ENCODE measurements at places on chromosomes 11 and 22.

DNA sequence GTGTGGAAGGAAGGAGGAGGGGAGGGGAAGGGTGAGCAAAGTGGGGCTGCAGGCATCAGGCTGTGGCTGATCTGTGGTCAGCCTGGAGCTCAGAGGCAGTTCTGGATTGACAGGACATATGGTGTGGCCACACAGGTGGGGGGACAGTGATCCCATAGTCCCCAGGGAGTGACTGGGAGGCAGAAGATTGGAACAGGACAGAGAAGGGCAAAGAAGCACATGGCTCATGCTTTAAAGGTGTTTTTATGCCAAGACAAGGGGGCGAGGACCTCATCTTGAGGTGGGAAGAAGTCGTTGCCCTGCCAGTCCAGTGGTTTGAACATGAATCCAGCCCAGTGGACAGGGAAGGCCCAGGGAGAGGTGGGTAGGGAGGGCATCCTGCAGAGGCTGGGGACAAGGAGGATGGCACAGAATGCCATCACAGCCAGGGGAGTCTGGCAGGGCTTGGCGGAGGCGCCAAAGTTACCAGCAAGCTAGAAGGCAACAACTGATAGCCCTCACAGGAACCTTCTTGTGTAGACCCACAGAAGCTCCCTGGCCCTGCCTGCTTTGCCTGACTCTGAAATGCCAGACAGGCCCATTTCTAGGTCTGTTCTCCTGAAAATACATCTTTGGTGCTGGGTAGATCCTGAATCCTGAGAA is 3.1 kb downstream of the BET1L start:
- no peak for DNase-seq

GRCh38 chr22:38464992-38465672 is 2.8 kb upstream of the KDELR3 start:
- no peak for DNase-seq

DNA sequence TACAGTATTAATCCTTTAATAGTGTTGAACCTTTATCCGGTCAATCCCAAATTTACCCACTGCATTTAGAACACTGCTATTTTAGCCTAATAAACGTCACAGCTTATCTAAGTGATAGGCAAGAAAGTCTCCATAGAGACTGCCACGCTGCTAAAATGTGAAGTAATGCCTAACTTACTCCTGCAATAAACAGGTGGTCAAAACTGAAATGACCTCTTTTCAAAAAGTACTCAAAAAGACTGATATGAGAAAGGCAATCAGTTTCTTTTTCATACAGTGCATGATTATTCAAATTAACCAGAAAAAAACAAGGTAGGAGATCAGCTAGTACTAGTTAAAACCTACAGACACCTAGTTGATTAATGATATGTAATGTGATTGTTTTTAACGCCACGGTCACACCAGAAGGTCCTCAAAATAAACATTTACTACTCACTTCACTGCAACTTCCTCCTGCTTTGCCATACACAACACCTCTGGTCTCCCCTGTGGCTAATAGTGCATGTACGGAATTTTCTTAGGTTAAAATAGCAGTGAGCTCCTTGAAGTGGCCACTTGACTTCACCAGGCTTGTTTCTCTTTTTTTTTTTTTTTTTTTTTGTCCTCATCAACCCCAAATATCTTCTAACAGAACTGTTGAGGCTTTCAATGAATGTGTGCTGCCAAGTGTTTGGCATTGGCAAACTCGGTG is 8.8 kb downstream of the ATP5MG start:
- DNase-seq, result no peak

GRCh38 chr11:123061403-123062157 is at the start of gene HSPA8:
HSPA8 (minus strand) TSS chr11:123062136; CDS start chr11:123061324, 812 bp downstream.
- peak; percentile 95 for DNase-seq

DNA sequence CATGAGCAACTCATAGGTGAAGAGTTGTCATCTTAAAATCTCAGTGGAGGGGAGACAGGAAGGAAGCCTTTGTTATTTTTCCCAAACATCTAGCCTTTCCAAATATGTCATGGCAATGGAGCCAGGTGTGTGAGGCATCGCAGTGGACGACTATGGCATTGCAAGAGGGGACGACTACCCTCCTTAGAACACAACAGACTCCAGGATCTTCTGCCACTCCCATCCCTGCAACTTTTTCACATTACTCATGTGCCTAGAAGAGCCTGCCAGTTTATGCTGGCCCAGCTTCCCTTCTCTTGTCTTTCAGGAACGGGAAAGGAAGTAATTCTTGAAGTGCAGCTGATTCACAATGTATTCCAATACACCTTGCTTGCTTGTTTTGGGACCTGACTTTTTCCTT is 1008.4 kb downstream of the OPCML start:
- DNase-seq, result no peak

- DNase-seq, result no peak
Measured at GRCh38 chr11:2390091-2390724, 10.3 kb upstream of the TSSC4 start.

GRCh38 chr11:64267207-64267945 is 16.0 kb downstream of the PLCB3 start:
- no peak for DNase-seq

GRCh38 chr11:119983816-119984215 is 154.1 kb downstream of the TRIM29 start:
- no peak for DNase-seq

- DNase-seq, result no peak
Measured at GRCh38 chr11:74468058-74468457, 709 bp upstream of the KCNE3 start.

DNA sequence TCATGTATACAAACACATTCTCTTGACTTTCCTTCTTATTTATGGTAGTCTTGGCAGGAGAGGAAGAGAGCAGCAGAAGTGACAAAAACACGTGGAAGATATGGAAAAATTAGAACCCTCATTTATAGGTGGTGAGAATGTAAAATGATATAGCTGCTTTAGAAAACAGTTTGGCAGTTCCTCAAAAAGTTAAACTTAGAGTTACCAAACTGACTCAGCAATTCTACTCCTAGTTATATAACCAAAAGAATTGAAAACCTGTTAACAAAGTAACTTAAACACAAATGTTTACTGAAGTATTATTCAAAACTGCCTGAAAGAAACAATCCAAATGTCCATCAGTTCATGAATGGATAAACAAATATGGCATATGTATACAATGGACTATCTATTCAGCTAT is 16.8 kb downstream of the NUCB2 start:
- no peak for DNase-seq

DNA sequence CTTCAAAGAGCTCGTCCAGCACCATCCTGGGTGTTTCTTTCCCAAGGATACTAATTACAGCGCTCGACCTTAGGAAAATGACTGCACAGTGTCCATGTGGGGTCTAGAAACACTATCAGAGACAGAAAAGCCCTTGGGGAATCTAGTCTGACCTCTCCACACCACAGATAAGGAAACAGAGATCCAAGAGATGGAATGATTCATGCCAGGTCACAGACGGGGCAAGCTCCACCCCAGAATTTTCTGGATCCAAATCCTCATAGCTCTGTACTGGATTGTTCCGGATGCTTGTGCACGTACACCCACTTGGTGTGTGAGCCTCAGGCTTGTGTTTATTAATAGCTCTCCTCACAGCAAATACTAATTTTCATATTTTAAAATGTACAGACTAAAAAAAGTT is 11.3 kb downstream of the ABTB2 start:
- DNase-seq, result no peak

DNA sequence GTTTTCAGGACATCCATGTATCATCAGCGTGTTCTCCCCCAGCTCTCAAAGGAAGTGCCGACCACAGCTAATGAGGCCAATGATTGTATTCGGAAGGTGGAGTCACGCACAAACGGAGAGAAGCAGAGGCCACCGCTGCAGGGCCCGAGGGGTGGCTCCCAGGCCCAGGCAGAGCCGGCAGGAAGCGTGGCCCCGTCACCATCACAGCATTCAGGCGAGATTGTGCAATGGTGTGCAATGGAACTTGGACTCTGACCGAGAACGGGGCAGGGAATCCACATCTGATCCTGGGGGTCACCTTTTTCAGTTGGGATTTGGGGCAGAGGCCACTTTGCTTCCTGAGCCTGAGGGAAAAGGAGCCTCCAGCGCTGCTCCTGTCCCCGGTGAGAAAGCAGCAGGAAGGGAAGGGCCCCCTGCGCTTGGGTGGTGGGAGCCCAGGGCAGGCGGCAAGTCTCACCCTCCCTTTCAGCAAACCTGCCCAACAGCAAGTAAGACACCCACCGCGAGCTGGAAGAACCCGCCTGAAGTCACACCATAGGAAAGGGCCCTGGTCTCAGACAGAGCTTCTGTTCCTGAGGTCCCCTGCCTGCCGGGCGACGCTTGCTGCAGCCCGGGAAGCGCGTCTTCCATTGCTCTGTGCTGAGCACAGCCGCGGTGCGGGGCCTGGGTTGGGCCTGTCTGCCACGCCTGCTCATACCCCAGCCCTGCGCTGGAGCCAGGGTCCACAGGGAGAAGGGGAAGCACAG is 1430.7 kb downstream of the BRD1 start:
- no peak for DNase-seq

DNA sequence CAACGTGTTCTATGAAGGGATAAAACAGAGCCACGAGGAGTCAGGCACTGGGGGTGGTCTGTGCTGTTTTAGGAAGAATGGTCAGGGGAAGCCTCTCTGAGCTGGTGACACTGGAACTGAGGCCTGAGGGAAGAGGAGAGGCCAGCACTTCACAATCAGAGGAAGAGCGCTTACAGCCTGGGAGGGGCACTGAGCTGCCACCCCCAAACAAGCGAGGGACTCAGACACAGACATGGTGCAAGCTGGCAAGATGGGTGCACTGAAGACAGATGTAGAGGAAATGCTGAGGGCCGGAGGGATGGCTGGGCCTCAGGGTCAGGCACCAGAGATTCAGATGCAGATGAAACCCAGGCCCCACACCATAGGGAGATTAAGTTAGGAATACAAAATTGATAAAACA is 40.0 kb upstream of the TP53I11 start:
- no peak for DNase-seq

GRCh38 chr11:10973416-10973815 is 115.6 kb upstream of the ZBED5 start:
- no peak for DNase-seq

GRCh38 chr11:126548581-126549550 is 193.4 kb downstream of the ST3GAL4 start:
- DNase-seq, result no peak

- no peak for DNase-seq
Measured at GRCh38 chr11:76026281-76026680, 180.0 kb downstream of the WNT11 start.

DNA sequence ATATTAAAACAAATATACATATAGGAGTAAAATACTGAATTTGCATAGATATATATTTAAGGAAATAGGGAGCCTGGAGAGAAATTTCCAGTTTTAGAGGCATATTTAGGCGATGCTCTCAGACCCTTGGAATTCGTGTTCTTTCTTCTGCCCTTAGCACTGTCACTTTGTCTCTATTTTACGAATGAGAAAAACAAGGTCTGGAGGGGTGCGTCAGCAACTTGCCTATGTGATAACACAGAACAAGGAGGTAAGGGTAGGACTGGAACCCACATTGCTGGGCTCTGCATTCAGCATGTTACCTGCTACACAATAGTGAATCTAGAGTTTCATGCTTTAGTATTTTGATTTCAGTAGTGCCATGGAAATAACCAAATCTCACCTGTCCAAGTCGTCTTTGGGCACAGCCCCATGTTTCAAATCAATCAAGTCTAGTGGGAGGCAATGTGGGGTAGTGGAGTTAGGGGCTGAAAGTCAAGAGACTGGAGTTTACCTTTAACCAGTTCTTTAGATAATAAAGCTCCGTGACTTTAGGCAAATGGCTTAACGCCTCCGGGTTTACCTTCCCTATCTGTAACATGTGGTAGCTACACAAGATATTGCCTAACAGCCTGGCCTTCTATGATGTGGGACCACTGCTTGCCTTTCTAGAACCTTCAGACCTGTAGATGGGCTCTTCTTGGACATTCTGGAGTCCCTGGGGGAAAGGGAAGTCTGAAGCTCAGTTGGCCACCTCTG is 44.8 kb upstream of the AMPD3 start:
- DNase-seq, result no peak

DNA sequence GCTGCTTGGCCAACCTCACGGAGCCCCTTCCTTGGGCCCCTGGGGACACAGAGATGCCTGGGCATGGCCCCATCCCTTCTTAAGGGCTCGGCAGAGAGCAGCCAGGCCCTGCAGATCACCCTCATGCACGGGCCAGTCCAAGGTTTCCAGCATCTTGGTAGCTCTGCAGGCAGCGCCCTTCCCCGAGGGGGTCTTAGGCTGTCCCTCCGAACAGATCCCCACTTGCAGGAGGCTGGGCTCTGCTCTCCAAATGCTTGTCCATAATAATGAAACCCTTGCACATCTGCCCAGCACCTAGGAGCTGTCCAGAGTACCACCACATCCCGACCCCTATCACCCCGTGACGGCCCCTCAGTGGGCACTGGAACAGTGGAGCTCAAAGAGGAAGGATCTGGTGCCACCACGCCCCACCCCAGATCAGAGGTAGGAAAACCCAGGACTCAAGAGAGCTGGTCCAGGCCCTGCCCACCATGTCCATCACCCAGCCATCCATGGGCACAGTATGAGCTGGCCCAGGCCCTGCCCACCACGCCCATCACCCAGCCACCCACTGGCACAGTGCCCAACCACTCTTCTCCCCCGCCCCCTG is 92.5 kb upstream of the PRR5 start:
- no peak for DNase-seq

GRCh38 chr11:74008373-74009229 is at the start of gene UCP3:
UCP3 (minus strand) TSS chr11:74009085; CDS start chr11:74007042, 2,043 bp downstream.
- no peak for DNase-seq

DNA sequence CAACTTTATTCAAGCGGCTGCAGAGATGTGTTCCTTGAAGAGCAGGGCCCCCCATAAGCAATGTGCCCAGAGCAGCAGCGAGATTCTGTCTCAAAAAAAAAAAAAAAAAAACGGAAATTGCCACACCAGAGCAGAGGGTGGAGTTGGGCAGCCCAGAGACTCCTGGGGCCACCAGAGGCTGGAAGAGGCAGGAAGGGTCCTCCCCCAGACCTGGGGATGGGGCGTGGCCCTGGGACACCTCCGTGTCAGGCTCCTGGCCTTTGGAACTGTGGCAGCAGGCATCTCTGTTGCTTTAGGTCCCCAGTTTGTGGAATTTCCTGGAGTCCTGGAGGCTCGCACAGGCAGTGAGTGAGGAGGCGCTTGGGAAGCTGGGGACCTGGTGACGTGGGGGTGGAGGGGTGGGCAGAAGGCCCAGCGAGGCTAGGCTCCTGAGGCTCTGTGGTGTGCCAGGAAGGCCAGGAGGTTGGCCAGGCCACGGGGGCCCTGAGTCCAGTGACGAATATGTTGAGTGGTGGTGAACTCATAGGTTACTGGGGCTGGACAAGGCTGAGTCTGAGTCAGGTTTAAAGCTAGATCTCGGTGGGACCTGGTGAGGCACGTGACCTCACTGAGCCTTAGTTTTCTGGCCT is 735.6 kb downstream of the BRD1 start:
- no peak for DNase-seq

- no peak for DNase-seq
Measured at GRCh38 chr22:23842599-23842998, 3.8 kb upstream of the DERL3 start.

DNA sequence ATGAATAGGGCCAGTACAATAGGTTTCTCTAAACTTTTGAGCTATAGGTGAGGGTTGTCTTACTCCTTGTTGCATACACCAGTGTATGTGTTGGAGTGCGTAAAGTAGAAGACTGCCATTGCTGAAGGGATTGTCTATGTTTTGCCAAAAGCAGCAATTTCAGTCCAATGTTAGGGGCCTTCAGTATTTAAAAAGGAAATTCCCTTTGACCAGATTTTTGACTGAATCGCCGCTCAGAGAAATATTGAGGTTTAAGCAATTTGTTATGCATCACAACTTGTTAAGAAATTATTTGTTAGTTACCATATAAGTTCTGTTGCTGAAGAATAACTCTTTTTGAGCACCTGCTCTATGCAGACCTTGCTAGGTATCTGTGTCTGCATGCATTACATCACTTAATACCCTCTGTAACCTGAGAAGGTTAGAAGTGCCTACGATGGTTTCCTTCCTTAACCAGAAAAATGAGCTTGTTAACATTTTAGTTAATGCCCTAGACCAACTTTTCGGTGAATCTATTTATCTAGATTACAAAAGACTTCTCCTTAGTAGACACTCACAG is 33.9 kb downstream of the MMP20 start:
- no peak for DNase-seq

Measured in HL-60 (cell line).